Retinal pigment epithelial cell (primary cell): ENCODE measurements at places on chromosomes 11 and 22.
A peak's percentile ranks its signal among the peaks of the same experiment; 100 is the strongest.

DNA sequence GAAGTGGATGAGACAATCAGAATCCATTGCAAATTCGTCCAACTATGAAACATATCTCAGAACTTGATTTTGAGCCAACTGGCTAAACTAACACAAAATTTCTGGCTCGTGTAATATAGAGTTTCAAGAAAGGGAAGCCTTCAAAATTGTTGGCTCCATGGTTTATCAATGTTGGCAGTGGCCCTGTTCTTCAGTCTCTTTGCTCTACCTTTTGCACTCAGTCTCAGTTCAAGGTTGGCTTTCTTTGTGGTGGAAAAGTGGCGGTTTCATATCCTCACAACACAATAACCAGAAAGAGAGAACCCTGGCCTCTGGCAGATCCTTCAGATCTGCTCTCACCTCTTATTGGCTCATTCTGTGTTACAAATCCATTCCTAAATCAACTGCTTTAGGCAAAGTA, 473.8 kb upstream of the API5 start:
- no peak for DNase-seq

- DNase-seq, result no peak
Measured at GRCh38 chr11:104661901-104662300, 236.4 kb downstream of the CASP12 start.

DNA sequence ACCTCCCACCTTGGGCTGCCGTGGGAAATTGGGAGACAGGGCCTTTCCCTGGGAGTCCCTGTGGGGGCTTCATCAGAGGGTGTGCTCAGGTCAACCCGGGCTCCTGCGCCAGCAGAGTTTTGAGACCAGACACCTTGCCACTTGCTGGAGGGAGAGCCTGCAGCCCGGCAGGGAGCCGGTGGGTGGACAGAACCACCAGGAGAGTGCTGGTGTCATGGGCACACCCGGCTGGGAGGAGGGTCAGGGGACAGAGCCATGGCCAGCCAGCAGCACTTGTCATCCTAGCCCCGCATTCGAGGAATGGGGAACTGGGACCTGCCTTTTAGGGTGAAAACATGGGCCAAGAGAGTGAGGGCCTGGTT, 209.3 kb downstream of the TBC1D22A start:
- DNase-seq, result no peak

- no peak for DNase-seq
Measured at GRCh38 chr22:36787204-36787988, 11.5 kb upstream of the IFT27 start.

GRCh38 chr11:58980159-58980843, 41.0 kb downstream of the GLYATL1 start:
- DNase-seq, result no peak

- DNase-seq, result no peak
Measured at GRCh38 chr11:36684840-36685801, 87.1 kb upstream of the RAG2 start.

DNA sequence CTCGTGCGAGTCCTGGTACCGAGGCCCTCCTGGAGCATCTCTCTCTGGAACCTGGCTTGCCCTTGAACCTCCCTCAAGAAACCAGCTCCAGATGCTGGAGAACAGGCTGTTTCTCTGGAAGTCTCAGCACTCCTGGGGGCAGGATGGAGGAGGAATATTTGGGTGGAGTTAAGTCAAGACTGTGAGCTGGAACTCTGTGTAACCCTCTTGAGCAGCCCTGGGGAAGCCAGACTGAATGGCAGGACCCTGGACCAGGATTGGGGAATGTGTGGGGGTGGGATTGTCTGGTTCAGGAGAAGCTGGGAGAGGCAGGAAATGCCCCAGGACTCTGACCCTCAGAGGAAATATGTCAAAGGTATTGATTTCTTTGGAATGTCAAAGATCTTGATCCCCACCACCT, 7.7 kb downstream of the CREB3L1 start:
- no peak for DNase-seq

DNA sequence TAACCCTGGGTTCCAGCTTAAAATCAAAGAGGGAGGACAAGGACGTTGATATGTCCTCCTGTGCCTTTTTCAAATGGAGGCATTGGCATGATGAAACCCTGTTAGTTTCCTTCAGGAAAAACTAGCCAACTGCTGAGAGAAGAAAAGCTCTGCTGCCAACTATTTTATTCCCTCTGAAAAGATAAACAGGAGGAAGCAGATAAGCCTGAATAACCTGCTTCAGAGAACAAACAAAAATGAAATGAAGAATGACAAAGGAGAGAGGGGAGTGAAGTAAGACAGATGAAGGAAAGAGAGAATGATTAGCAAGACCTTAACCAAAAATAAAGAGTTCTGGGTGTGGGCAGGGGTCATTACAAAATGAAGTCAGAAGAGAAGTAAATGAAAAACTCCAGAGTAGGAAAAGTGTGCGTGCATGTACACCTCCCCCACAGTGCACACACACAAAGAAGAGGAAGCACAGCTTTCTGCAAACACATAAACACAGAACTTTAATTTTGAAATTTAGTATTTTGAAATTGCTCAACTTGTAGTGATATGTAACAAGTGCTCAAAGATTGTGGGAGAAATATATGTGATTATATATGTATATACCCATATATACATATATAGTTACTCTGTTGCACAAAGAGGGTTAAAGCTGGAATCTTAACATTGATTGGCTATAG, 332.2 kb downstream of the LUZP2 start:
- DNase-seq, result no peak

GRCh38 chr11:130137999-130138398, 21.6 kb upstream of the ST14 start:
- DNase-seq, result no peak

- DNase-seq, result no peak
Measured at GRCh38 chr11:66072518-66072917, 2.4 kb downstream of the PACS1 start.

DNA sequence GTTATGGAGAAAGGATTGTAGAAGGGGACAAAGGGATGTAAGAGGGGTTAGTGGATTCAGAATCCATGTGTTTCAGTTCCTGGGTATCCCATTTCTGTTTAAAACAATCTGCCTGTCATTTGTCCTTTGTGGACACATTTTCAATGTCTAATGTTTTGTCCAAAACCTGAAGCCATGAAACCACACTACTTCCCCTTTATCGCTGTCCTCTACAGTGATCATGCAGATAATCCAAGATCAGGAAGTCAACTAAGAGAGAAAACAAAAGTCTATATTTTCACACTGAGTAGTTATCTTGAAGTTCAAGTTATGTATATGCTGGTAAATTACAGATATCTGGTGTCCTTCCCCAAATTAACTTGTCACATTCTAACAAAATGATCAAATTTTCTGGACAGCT, 457.0 kb downstream of the NTM start:
- no peak for DNase-seq

DNA sequence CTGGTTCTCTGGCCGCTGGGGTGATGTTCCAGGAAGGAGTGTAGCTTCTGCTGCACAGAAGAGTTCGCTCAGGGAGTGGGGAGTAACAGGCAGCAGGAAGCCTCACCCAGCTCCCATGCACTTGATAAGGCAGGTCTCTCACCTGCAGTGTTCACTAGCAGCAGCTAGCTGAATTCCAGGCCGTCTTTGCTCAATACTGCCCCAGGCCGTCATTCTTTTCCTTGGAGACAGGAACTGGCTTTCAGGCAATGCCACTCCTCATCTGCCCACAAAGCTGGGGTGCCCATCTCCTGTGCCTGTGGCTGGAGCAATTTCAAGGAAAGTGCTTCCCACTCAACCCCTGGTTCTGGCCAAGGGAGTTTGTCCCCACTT, 66.1 kb downstream of the ARHGAP42 start:
- no peak for DNase-seq

DNA sequence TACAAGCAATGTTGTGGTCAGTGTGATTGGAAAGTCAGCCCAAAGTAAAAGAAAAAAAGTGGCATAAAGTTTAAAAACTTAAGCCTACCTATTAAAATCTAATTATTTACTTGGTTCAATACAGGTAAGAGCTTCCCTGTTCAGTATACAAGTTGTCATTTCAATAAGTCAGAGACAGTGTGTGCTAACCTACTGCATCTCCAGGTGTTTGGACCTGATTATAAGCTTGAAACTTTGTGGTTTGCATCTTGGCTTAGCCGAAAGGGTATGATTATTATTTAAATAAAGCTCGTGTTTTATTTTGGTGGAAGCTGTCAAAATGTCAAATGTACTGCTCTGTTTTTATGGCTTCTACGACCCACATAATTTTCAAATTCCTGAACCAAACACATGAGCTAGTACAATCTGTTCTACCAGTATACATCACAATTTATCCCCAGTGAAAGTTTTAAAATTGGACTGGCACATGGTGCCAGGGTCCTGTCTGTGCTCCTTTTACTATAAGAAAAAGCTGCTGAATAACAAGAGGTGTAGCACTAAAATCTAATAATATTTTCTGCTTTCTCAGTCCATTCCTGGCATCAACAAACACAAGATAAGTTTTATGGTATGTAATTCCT, 103.9 kb upstream of the ANO3 start:
- no peak for DNase-seq

DNA sequence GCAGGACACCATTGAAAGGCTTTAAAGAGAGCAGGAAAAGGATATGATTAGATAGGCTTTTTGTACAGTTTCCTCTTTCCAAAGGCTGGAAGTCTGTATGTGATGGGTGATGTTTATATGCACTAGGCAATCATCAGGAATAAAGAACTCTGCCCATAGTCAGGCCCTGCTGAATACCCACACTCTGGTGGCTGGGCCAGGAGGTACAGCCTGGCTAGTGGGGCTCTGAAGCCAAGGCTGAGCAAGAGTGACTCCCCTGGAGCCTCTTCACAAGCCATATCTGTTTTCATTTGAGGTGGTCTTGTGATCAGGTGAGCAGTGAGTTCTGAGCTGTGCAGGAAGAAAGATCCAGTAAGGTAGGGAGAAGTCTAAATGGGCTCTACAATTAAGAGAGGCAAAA, 539.9 kb upstream of the CCDC90B start:
- DNase-seq, result no peak

DNA sequence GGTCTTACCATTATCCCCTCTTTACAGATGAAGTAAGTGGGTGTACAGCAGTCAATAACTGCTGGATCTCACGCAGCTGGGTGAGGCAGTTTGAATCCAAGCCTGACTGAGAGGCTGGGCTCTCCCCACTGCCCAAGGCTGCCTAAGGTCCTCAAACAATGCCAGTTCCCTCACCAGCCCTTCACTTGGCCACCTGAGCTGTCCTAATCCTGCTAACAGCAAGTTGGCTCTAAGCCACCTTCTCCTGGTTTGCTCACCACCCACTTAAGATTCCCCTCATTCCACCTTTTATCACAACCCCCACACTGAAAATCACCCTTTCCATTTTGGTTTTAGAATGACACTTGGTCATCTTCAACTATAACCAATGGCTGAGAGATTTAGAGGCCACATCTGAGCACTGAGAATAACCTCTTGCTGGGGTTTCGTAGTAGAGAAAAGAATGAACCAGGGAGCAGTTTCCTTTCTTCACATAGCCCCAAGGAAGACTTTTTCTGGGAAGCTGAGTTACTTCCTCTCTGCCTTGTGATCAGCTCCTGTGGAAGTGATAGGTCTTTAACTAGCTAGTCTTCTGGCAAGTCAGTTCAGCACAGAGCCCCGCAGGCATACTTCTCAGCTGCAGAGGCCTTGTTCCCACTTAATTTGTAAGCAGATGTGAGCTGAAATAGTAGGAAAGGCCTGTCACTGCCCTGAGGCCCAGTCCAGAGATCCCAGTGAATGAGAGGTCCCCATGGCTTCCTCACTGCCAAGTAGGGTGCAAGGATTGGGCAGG, 57.8 kb upstream of the TTC12 start:
- no peak for DNase-seq

- peak; percentile 85 for DNase-seq
Measured at GRCh38 chr11:92453055-92453454, 228.4 kb downstream of the FAT3 start.

- DNase-seq, result no peak
Measured at GRCh38 chr22:30909306-30909705, 59.3 kb downstream of the MORC2 start.

DNA sequence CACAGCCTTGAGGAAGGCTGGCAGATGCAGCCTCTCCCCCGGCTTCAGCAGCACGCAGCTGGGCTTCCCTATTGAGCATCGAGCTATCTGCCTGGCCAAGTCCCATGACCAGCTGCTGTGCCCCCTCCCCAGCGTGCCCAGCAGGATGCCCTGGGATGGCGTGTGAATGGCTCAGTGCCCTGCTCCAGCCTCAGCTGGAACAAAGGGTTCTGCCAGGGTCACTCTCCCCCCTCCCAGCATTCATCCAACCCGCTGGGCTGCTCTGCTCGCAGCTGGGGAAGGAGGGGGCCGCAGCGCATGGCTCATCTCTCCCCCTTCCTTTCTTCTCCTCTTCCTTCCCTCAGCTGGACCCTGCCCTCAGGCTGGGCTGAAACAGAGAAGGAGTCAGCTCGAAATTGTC, 14.5 kb downstream of the LRP4 start:
- no peak for DNase-seq

GRCh38 chr11:123386796-123387510, 43.1 kb upstream of the GRAMD1B start:
- DNase-seq, result no peak

DNA sequence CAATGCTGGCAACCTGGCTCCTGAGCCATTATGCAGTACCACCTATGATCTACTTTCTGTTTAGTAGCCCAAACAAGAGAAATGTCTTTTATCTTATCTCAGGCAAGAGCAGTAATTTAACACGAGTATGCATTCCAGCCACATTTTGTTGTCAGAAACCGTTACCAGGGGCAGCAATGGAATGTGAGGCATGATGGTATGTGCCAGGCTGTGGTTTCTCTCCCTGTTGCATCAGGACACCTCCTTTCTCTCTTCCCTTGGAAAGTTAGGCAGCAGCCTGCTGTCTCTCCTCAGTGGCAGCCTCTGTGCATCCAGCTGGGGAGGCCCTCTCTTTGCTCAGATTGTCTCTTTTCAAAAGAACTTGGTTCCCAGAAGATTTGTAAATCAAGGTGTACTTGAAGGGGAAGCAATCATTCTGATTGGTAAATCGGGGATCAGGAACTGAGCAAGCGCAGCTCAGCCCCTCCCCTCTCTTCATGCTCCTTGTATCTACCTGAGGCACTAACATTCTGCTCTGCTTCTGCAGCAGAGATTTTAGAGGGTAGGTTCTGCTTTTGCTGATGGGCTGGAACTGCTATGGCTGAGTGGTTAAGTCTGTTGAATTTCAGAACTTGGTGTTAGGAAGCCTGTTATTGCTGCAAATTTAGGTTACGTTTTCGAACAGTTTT, 229.2 kb downstream of the ADAMTS15 start:
- peak; percentile 90 for DNase-seq

DNA sequence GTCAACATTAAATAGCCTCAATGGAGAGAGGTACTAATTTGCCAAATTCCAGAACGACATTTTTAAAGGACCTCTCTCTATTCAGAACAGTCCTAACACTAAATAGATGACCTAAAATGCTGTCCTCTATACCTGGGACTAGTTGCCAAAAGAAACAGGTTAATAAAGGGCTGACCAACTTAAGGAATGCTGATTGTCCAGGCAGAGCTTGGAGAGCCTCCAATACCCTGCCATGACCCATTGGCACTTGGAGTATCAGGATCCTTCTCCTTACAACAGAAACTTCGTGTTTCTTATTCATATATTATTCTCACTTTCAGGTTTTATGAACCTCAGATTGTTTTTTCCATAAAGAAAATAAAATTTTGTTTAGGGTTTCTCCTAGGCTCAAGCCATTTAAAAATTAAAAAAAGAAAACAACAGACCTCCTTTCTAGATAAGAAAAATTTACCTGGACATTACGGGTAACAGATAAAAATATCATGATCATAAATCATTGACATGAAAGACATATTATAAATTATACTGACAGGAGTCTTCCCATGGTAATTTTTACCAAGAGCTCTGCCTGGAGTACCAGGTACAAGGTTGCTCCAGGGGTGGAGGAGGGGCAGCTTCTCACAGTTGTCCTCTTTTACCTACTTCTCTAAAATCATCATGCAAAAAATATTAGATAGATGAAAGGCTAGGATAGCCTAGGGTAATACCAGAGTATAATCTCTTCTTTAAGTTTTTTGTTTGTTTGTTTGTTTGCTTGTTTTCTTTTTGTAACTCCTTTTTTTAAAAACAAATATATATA, 2.0 kb downstream of the LRRC4C start:
- DNase-seq, result no peak
